ENCODE measurements at places on chromosomes 3 and 15. TPM values are rescaled to one million over a fixed set of nuclear protein-coding genes. Genes with fewer than 3 reads are reported as not detected.
A peak's percentile ranks its signal among the peaks of the same experiment; 100 is the strongest.

DNA sequence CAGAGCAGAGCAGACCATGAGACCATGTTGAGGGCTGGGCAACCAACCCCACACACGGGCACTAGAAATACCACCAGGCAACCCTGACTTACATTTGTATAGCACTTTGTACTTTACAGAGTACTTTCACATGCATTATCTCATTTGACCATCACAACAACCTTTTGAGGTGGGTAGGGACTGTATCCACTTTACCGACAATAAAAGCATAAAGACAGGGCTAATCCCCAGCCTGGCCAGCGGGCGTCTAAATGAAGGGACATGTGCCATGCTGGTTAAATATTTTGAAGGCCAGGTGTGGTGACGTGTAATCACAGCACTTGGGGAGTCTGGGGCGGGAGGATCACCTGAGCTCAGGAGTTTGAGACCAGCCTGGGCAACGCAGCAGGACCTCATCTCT lies 23.6 kb downstream of the RASGRP1 start:
- no peak for DNase-seq

GRCh38 chr15:28097656-28098359 lies 1.3 kb downstream of the OCA2 start:
- DNase-seq: no peak

DNA sequence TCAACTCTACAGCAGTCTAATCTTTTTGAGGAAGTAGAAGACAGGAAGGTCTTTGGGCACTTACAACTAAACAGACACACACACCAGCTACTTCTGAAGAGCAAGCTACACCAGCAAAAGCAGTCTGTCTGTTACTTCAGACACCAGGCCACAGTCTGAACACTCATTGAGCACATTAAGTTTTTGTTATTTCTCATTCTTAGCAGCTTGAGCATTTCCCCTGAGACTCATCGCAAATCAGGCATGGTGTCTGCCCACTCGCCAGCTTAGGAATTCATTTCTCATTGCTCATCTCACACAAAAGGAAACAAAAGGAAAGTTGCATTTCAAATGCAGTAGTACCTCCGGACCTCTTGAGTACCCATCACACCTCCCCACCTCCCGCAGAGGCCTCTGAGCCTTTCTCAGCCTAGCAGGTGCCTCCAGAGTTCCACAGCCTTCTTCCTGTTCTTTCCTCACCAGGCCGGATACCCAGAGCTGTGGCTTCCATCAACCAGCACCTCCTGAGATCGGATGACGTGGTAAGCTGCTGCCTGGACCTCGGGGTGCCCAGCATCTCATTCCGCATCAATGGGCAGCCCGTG lies 302.0 kb downstream of the RYR3 start:
- peak; percentile 57 for DNase-seq

DNA sequence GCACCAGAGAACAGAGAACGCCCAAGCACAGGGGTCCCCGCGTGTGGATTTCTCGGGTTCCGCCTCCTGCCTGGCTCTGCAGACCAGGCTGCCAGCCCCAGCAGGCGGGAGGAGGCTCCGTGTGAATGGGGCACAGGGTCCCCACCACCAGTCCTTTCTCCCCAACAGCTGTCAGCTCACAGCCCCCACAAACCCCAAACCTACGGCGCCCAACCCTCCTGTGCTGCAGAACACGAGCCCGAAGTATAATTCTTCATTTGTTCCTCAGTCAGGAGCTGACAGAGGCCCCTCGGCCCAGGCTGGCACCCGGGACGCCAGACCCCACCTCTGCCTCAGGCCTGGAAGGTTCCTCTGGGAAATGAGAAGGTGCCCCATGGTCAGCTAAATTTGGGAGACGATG lies 78.0 kb downstream of the TBC1D2B start:
- DNase-seq: no peak

DNA sequence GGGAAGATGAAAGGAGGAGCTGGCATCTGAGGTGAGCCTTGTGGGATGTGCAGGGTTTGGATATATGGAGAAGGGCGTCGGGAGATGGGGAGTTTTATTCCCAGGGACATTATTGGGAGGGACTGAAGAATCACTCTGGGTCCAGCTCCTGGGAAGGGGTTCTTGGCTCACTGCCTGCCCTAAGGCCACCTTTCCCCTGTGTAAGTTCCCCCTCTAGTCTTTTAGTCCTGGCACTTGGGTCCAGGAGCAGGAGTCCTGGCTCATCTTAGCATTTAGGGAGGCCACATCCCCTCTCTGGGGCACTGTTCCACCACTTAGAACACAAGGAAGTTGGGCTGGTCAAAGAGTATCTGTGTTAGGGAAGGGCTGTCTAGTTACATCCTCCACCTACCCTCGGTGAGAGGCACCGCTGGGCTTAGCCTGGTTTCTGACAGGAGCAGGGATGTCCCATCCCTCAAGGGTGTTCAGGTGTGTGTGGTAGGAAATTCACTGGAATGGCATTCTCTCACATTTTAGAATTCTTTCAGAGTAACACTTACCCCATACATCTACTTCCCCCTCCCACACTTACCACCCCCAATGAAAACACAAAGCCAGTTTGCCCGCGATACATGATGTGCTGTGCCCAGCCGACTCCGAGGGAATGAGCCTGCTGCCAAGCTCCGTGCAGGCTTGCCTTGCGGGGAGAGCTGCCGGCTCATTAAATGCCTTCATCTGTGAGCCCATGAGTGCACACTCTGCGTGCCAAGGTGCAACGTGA lies 86.7 kb downstream of the FAM43A start:
- DNase-seq: no peak

COL6A5 gene
- under 0.01 TPM for total RNA-seq

EFCAB12 gene
- not detected for total RNA-seq

All from Daoy (cell line).